ENCODE measurements at places on chromosomes 12 and 14.
A peak's percentile ranks its signal among the peaks of the same experiment; 100 is the strongest.

GRCh38 chr12:42140901-42141300 is 3.8 kb downstream of the GXYLT1 start:
- DNase-seq: peak; percentile 47

DNA sequence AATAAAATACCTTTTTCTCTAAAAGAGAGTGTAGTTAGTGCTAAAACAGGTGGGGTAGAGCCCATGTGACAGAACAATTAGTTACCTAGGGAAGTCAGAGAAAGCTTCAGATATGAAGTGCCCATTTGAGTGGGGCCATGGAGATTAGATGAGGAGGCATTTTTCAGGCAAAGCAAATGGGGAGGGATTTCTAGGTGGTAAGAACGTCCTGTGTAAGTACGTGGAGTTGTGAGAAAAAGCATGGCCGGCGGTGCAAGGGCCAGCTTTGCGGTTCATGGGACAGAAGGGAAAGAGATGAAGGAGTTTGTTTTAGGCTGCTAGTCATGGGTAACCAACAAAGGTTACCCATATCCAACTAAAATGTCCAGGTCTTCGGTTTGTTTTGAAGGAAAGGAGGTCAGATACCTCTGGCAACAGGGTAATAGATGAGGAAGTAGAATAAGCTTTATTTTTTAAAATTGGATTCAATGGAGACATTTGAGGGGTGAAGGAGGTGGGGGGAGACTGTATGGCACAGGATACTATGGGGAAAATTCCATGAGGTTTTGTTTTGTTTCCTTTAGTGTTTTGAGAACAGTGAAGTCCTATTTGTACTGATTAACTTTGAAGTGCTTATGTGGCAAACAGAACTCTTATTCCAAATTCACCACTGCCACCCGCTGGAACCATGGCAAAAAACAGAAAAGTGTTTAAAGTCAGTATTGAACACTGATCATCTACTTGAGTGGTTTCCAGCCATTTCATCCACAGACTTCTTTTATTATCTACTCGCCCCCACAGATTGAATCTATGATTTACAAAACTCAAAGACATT is 10.0 kb upstream of the SNRPF start:
- DNase-seq: peak; percentile 74

DNA sequence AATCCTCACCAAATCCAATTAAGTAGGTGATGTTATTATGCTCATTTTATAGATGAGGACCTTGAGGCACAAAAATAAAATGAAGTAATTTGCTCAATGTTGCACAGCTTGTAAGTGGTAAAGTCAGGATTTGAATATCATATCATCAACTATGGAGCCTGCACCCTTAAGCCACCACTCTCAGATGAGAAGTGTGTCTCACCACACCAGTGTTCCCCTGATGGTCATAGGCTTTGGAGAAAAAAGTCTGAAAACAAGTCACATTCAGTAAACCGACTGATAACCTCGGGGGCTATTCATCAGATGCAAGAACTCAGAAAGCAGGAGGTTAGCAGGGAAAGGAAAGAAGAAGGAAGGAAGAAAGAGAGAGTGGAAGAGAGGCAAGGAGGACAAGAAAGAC is 2.8 kb downstream of the TSHR start:
- DNase-seq: no peak

DNA sequence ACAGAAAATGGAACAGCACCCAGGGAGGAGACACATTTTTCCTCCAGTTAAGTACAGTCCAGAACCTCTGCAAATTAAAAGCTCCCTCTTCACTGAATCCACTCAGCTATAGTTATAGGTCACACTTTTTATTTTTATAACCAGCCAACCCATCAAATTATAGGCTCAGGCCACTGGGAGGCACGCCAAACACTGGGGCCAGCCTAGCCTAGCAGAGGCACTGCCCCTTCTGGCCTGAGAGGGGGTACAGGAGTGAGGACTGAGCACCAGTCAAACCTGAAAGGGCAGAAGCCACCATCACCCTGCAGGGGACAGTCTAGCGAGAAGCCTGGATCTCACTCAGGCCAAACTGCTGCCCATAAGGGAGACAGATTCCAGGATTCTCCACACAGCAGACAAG is 19.3 kb downstream of the FMNL3 start:
- DNase-seq: peak; percentile 19

GRCh38 chr12:124992874-124993625 is 395 bp upstream of the BRI3BP start:
- peak; percentile 92 for DNase-seq

GRCh38 chr12:120849765-120850164 is 54.4 kb downstream of the SPPL3 start:
- DNase-seq: no peak

- no peak for DNase-seq
Observed at GRCh38 chr14:50015716-50016115, 100.7 kb downstream of the VCPKMT start.

DNA sequence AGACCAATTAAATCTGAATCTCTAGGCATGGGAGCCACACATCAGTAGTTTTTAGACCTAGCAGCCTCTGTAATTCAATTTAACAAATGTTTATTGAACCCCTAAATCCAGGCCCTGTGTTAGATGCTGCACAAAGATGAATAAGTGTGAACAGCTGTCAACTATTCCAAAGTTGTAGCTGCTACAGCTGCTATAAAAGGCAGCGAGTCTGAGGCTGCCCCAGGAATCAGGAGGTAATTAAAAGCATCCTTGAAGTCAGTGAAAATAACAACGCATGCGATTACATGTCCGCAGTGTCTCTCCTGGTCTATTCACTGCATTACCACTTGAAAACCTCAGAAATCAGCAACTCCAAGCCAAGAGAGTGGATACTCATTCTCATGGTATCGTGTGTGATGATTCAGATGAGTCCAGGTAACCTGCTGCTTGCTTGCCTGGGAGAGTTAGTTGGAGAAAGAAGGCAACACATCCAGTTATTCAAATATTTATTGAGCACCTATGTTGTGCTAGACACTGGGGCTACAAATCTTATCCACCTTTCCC is 34.9 kb upstream of the DDHD1 start:
- DNase-seq: no peak

DNA sequence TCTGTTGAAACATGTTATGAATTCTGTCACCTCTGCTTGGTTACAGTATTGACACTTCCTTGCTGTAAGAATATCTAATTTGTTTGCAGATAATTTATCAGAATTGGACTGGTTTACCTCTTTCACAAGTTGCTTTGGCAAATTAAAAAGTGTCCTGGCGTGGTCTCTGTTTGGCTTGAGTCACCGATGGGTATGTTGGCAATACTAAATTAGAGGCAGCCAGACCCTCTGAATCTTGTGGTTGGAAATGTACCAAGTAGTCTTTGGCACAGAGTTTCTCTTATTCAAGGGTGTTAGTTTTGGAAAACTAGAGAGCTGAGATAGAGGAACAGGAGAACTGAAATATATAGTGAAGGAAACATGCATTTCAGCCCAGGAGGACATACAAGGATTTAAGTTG is 521.1 kb upstream of the MGAT4C start:
- no peak for DNase-seq

DNA sequence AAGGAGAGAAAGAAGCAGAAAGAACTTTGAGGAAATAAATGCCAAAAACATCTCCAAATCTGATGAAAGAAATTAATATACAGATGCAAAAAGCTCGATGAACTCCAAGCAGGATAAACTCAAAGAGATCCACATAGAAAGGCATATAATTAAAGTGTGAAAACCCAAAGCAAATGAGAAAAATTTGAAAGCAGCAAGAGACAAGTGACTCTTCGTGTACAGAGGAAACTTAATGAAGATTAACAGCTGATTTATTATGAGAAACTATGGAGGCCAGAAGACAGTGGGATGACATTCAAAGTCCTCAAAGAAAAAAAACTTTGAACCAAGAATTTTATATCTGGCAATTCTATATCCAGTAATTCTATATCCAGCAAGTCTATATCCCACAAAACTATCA is 163.0 kb upstream of the TMCC3 start:
- peak; percentile 5 for DNase-seq

GRCh38 chr12:132414634-132415326 is 75.2 kb upstream of the FBRSL1 start:
- peak; percentile 87 for DNase-seq

DNA sequence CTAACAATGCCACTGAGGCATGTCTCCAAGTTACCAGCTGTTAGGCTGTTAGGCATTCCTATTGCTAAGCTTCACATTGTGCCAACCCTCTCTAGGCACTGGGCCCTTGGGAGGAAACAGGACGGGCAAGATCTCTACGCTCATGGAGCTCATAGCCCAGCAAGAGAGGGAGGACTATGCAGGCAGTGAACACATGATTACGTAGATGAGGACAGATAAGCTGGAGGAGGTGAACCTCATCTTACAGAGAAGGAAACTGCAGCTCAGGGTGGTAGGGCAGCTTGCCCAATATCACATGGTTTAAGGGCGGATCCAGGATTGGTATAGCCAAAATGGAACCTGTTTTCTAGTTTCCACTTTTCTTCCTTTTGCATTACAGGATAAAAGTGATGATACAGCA is 7.8 kb downstream of the UBE3B start:
- no peak for DNase-seq

DNA sequence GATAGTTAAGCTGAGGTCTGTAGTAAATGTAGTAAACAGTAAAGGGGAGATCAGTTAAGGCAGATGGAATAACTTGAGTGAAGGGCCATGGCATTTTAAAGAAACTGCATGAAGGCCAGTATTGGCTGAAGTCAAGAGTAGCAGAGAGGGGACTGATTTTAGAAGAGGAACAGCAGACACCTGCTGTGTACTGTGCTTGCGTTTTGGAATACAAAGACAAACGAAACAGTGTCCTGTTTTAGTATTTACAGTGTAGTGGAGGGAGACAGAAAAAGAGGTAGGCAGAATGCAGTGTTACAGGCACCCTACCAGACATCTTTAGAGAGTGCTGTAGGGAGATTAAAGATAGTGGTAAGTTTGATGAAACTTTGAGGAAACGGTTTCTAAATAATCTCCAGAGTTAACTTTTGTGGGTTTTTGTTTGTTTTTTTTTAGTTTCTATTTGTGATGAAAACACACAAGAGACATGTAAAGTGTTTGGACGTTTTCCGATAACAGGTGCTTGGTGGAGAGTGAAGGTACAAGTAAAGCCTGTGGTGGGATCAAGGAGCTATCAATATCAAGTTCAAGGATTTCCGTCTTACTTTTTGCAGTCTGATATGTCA is 2.1 kb downstream of the HELB start:
- no peak for DNase-seq

DNA sequence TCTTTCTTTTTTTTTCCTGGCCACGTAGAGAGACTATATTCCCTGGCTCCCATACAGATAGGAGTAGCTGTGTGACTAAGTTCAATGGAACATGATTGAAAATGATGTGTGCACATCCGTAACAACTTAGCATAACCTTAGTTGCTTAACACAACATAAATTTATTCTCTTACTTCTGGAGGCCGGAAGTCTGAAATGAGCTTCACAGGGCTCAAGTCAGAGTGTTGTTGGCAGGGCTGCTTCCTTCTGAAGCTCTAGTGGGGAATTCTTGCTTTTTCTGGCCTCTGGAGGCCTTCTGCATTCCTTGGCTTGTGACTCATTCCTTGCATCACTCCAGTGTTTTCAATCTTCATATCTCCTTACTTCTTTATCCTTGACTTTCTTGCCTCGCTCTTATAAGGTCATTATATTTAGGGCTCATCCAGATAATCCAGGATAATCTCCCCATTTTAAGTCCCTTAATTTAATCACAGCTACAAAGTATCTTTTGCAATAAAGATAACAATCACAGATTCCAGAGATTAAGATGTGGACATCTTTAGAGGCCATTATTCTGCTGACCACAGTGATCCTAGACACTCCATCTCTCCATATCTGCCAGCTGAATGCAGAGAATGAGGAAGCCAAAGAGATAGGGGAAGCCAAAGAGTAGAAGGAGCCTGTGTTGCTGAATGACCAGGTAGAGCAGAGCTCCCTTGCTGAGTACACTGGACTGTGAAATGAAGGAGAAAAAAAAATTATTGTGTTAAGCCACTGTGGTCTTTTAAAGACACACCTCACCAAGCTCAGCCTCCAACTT is 21.0 kb upstream of the SNX6 start:
- no peak for DNase-seq

- no peak for DNase-seq
Observed at GRCh38 chr14:79246173-79246572, 965.1 kb downstream of the DIO2 start.

DNA sequence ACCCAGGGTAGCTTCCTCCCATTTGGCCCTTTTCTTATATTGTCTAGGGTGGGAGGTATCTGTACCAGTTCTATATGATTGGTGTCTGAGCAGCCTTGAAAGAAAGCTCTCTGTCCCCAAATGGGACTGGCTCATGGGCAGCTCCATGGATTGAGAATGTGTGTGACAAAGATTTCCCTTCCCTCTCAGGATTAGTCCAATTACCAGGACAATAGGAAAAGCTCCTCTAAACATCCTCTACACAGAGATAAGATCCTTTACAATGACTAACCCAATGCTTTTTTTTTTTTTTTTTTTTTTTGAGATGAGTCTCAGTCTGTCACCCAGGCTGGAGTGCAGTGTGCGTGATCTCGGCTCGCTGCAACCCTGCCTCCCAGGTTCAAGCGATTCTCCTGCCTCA is 112.1 kb downstream of the SLC35F4 start:
- no peak for DNase-seq

DNA sequence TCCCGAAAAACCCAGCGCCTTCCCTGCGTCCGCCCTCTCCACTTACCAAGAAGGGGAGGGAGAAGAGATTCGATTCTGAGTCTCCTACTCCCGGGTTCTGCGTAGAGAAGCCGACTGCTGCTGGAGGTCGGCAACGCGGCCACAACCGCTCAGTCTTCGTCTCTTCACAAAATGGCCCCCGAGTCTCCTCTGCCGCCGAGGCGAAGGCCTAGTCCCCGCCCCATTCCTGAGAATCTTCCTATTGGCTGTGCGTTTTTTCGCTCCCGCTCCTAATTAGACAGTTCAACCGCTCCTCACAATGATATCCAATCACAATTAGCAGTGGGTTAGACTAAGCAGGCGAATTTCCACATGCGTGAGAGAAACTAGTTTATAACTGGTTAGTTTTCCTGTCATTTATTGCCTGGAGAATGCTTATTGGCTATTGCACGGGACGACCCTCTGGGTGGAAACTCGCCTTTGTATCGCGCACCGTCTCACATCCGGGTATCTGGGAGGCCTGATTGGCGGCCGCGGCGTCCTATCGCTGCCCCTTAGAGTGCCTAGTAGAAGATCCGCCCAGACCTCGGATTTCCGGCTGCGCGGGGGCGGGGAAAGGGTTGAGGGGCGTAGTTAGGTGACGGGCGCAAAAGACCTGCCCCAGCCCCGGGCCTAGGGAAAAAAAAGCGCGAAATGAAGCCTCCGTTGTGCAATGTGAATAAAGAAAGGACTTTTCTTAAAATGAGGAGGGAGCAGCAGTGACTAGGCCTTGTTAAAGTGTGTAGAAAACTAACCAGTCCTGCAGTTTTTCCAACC is at the start of gene HNRNPC:
Gene HNRNPC, minus strand, starts transcription at position 191 of the 795 bp plus-strand sequence. CDS start 35,249 bp downstream, outside the sequence.
- DNase-seq: peak; percentile 99

DNA sequence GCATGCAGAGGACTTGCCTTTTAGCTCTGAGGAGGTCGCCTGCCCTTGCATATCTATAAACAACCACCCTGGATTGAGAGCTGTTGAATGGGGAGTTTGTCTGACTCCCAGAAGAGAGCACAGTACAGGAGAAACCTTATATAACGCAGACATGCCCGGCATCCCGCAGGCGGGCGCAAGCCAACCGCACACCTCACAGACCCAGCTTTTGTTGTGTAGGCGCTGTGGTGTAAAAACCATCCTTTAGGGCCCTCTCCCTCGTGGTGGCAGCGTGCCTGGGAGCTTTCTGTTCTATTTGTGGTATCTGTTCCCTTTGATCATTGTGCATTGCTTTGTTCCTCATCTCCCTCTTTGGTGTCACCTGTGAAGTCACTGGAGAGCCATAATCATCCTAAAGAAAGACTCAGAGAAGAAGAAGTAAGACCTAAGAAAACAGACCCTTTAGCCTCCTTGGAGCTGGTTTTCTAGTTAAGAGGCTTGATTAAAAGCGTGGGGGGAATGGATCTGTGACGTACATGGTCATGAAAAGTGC is 77.7 kb downstream of the ETV6 start:
- DNase-seq: no peak
